ENCODE measurements at places on chromosomes 7 and 10.

- no peak for DNase-seq
Observed at GRCh38 chr7:46218461-46219200, 297.6 kb upstream of the IGFBP3 start.

DNA sequence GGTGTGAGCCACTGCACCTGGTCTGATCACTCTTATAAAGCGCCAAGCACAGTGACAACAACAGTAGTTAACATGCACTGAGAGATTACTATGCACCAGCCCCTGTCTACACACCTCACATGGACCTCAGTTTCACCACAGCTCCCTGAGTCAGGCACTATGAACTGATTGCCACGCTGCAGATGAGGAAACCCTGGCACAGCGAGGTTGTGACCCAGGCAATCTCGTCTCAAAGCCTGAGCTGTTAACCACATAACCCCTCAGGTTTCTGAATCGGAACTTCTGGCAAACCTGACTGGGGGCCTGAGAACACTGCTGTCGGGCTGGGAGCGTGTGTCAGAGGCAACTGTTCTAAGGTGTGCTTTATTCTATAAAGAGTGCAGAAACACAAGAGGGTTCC, 150.8 kb downstream of the RNF216 start:
- no peak for DNase-seq

DNA sequence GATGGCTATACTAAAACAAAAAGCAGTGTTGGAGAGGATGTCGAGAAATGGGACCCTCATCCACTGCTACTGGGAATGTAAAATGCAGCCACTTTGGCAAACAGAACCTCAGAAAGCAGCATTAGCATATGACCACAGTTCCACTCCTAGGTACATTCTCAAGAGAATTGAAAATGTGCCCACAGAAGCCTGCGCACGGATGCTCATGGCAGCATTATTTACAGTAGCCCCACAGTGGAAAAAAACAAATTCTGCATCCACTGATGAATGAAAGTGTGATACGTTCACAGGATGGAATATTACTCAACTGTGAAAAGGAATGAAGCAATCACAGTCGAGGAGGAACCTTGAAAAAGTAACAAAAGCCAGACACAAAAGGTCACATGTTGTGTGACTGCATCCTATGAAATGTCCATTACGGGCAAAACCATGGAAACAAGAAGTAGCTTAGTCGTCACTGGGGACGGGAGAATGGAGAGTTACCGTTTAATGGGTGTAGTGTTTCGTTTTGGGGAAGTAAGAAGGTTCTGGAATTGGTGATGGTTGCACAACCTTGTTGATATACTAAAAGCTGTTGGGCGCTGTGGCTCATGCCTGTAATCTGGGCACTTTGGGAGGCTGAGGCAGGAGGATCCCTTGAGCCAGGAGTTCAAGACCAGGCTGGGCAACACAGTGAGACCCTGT, 2.5 kb upstream of the UPK3B start:
- no peak for DNase-seq

DNA sequence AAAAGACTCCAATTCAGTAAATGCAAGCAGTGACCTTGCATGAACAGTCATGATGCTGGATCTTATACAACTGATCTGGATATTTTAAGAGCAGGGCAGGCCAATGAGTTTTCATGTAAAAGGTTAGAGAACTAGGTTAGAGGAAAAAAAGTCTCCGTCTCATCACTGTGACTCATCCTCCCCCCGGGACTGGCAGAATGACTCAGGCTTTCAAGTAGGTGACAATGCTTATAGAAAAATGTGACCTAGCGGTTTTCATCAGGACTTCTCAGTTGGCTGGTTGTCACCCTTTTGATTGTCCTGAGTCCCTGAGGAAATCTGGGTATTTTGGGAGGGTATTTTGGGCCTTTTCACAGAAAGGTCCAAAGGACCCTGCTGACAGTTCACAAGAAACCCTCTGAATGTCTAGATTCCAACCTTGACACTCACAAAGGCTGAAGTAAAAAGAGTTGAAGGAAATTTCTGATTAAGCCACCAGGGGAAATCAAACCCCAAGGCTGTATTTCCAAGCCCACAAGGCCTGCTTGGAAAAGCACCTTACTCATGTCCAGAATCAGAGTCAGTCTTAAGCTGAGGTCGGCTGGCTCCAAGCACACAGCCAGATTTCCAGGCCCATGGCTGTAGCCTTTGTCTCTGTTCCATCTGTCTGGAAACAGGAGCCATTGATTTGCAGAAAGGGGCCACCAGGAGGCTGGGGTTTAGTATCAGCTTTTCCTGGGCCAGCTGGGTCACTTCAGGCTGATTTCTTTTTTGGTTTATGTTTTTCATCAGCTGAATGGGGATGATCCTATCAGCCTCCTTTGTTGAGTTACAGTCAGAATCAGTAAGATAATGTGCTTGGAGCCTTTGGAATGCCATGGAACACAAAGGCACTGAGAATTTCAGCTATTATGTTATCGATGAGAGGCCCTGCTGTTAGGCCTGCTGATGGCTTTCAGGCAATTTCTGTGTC, 226.4 kb upstream of the HABP2 start:
- no peak for DNase-seq

- DNase-seq, result no peak
Observed at GRCh38 chr7:146290746-146291145, 174.1 kb downstream of the CNTNAP2 start.

DNA sequence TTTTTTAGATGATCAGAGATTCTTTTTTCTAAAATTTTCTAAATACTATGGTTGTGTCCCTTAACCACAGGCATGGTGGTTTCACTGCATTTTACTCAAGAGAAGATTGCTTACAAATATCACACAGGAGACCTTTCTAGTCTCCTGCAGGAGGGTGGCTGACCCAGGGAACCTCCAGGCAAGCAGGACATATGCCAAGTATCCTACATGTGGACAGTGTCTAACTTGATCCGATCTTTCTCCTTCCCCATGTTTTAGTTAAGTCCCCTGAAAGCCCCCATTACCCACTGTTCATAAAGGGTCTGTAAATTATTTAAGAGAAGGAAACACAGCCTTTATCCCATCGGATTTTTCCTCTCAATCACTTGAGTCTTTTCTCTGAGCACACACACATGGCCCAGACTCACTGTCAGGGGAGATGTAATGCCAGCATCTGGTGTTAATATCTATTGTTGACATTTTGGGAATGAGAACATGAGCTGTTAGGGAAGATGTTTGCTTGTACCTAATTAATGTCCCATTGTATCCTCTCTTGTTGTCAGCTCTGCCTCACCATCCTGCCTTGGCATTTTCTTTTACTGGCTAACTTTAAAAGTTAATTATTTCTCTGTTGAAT, 755.2 kb downstream of the AUTS2 start:
- DNase-seq, result no peak

DNA sequence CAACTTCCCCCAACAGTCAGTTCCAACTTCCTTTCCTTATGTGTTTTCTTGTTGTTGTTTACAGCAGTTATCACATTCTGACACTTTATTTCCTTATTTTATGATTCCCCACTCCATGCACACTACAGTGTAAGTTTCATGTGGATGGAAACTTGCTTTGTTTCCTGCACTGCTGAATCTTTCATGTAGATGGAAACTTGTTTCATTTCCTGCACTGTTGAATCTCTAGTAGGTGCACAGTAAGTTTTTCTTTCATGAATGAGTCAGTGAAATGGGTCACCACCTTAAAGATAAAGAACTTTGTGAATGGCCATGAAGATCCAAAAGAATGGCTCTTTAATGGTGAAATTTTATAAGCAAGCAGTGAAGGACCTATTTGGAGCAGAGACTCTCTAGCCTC, 61.4 kb downstream of the SHOC2 start:
- no peak for DNase-seq

- no peak for DNase-seq
Observed at GRCh38 chr10:11279314-11279713, 261.6 kb downstream of the CELF2 start.
